Erythroblast (primary cell): ENCODE measurements at places on chromosomes 7 and 10.

DNA sequence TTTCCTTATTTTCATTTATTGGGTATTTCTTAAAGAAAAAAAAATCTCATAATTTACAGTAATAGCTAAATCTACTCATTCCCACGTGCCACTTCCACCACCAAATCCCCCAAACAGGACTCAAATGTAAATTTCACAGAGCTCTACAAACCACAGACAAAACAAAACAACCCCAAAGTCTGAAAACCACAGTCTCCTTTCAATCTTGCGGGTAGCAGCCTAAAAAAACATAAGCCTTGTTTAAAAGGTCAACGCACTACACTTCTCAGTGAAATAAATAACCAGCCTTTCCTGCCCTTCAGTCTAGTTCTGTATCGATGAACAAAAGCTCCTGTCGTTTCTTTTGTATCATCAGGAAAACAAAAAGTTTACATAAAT lies 121.8 kb upstream of the AFAP1L2 start:
- no peak for DNase-seq

GRCh38 chr10:116765648-116766081 lies 23.3 kb upstream of the HSPA12A start:
- peak; percentile 47 for DNase-seq

DNA sequence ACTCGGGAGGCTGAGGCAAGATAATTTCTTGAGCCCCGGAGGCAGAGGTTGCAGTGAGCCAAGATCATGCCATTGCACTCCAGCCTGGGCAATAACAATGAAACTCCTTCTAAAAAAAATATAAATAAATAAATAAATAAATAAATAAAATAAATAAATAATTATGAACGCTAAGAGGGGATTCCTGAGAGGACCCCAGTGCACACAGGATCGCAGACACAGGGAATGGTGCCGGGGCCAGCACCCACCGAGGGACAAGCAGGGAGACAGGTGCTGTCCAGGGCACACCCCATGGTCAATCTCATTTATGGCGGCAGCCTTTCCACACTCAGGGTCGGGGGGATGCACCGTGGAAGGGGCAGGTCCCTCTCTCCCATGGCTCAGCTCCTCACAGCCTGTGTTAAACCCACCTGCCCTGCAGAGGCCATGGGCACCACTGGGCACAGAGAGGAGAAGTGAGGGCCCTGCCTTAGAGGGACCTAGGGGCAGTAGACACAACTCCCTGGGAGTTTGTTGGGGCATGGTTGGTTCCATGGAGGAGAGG lies 2.2 kb upstream of the RAMP3 start:
- no peak for DNase-seq

DNA sequence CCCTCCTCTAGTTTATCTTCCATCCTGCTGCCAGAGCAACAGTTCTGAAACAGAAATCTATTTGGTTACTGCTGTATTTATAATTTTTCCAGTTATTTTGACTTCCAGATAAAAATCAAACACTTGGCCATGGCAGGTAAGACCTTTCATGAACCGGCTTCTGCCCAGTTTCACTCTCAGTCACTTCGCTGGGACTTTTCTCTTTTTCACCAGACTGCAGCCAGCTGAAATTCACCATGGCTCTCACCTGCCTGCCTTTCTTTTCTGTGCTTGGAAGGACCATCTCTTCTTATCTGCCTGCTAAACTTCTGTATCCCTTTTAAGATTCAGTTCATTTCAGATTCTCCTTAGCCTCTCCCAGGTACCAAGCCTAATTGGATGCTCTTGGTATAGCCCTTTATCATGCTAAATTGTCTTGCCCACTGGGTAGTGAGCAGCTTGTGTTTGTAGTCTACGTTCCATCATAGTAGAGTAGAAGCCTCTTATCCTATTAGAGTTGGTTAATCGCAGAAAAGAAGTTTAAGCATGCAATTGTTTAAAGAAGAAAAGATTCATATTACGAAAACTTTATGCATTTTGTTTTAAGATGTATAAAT lies 71.7 kb downstream of the TAF3 start:
- DNase-seq = no peak

GRCh38 chr10:119119400-119119799 lies 15.5 kb downstream of the DENND10 start:
- DNase-seq = no peak

- no peak for DNase-seq
Observed at GRCh38 chr7:43698460-43699255, 30.7 kb downstream of the COA1 start.

DNA sequence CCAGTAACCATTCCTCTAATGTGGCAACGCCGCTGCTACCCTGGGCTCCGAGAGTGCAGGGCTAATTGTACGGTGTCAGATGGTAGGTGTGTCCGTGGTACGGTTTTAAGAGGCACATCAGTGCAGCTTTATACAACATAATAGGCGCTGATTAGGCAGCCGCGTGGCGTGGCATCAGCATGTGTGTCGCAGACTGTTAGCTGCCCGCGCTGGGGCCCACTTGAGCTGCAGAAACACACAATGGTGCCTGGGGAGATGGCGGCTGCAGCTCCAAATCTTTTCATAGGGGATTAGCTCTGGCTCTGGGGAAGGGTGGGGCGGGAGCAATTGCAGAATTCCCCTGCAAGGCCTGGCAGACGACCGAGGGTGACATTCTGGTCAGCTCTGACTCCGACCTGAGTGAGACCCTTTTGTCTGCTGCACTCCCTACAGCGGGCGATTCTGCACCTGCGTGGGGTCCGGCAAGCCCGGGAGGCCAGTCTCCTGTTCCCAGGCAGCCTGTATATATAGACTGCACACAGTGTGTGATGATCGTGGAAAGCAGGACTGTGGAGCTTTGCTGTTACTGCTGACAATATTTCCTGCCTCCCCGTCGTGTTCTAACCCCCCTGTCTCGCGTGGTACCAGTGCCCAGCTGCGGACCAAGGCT lies 722.7 kb upstream of the CELF2 start:
- DNase-seq = no peak

- DNase-seq = no peak
Observed at GRCh38 chr10:93458821-93459257, 23.3 kb downstream of the MYOF start.

DNA sequence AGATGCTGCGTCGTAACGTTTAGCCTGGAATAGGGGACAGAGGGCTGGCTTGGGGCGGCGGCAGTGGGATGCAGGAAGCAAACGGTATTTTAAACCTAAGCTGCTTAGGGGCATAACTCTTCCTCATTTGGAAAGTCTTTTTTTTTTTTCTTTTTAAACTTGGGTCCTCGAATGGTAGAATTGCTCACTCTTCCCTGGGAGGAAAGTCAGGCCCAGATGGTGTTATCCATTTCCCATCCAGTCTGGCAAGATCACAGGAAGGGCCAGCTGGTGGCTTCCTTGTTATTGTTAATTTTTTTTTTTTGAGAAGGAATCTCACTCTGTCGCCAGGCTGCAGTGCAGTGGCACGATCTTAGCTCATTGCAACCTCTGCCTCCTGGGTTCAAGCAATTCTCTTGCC lies 56.6 kb downstream of the TMEM209 start:
- no peak for DNase-seq

DNA sequence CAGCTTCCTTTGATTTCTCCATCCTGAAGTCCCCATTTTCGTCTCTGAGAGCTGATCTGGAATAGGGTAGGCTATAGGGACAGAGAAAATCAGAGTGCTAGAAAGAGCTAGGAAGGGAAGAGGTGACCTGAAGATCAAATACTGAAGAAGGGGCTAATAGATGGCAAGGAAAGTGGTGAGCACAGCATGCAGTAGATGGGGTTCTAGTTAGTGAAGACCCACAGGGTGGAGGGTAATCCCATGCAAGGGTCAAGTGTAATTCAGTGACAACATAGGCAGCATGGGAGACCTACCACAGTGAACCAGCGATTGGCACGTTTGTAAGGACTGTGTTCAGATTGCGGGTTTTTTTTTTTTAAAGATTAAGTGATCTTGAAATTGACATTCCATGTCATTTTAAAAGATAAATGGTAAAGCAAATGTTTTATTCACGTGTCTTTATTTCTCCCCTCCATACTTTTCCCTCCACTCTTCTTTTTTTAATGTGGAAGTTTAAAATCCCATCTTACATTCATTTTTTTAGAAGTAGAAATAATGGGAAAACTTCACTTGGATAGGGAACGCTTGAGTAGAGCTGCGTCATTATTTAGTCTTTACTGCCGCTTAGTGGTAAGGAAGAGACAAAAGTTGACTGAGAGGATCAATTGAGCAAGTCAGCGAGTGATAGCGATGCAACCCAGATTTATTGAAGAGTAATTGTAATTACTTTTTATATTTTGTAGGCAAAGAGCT lies 21.0 kb upstream of the ABI1 start:
- DNase-seq = peak; percentile 71

DNA sequence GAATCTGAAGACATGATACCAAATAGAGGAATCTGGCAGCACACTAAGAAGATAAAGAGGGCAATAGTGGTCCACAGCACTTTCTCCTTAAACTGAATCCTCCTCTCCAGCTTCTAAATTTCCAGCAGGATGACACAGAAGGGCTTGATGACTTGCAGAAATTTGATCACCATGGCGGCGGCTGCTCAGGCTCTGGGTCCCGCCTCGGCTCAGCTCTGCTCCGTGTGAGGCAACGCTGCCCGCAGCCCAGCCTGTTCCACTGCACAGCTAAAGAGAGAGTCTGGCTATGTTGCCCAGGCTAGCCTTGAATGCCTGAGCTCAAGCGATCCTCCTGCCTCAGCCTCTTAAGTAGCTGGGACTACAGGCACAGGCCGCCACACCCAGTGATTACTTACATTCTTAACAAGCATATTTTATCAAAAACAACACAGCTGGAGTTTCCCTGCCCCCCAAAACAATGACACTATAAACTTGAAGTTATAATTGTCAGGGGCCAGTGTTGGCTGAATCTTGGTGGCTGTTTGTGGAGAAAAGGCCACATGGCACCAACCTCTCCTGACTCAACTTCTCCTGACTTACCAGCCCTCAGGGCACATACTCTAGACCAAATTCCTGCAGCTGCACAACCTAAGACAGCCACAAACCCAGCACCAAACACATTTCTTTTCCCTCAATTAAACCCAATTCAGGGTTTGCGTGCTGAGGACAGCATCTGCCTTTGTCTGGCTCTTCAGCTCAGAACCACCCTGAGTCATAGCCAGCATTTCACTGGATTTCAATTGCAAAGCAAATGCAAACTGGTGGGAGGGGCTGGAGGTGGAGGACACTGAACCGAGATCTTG lies 11.6 kb upstream of the TNPO3 start:
- peak; percentile 61 for DNase-seq

- DNase-seq = peak; percentile 93
Observed at GRCh38 chr10:87861566-87861952, 1.8 kb downstream of the KLLN start.

DNA sequence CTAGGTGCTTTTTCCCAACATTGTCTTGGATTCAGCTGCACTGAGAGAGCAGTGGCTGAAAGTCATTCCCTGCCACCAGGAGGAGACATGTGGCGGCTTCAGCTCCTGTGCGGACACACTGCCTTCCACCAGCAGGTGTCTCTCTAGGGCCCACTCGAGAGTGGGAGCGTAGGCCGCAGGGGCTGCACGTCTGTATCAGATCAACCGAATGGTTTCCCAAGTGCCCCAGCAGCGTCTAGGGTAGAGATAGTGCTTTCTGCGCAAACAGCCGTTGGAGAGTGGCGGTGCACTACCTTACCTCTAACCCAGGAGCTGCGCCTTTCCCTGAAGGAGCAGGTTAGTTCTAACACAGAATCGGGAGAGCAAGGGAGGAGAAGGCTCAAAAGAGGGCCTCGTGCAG lies 31.7 kb downstream of the PAPOLB start:
- DNase-seq = peak; percentile 80

DNA sequence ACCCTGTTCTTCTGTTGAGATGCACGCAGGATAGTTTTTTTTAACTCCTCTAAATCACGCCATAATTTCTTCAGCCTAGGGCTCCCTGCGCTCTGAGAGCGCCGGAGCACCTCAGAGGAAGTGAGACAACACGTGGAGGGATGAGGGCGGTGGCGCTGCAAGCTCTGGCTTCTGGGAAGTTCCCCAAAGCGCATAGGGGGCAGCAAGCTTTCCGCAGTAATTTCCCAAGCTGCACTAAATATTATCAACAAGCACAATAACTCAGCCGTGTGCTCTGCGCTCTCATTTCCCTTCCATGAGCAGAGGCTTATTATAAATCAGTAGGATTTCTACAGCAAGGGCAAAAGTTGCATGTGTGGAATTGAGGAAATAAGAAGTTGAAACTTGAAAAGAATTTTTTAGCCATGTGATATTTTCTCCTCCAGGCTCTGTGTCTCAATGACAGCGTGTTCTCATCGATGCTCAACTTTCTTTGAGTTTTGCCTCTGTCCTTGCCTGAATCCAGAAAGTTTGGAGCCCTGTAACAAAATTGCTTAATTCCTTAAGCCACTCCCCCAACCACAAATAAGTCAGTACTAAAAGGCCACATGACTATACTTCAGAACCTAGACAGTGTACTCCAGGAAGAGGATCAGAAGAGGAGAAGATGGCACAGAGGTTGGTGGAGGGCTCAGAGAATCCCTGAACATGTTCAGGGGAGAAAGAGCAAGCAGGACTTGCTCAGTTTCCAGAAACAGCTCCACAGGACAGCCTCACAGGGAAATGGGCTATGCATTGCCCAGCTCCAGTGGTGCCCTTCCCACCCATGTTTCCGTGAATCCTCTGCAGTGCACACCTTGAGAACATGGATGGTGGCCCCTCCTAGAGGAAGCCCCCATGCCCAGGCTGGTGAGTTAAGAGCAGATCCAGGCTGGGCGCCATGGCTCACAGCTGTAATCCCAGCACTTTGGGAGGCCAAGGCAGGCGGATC lies 221.5 kb upstream of the GHITM start:
- no peak for DNase-seq

DNA sequence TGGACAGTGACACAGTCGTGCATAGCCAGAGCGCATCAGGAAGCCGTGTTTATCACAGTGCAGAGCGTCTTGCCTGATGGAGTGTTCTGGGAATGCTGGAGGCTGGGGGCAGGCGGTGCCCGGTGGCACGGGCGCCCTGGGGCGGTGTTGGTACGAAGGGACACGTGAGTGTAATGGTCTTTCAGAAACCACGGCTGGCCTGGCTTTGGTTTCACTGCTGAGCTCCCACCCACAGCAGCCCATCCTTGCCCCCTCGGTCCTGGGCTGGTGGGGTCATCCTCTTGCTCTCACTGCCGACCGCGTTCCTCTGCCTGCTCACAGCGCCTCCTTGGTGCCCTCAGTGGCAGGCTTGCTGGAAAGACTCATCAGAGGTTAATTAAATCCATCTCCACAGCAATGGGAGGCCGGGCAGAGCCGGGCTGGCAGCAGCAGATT lies 50.6 kb downstream of the NKX6-2 start:
- DNase-seq = no peak

- no peak for DNase-seq
Observed at GRCh38 chr10:102675666-102676533, 31.6 kb downstream of the TRIM8 start.

- DNase-seq = no peak
Observed at GRCh38 chr7:70647801-70648498, 484.0 kb upstream of the GALNT17 start.

GRCh38 chr10:124521429-124521871 lies 59.8 kb downstream of the LHPP start:
- DNase-seq = no peak

GRCh38 chr7:102106625-102107024 lies 180.0 kb upstream of the SH2B2 start:
- DNase-seq = no peak

- DNase-seq = peak; percentile 15
Observed at GRCh38 chr7:122886357-122887081, at the start of gene CADPS2. Gene CADPS2 (minus strand): TSS chr7:122886460. CDS start chr7:122886337, 123 bp downstream.

GRCh38 chr10:92756201-92757065 lies 66.7 kb downstream of the HHEX start:
- peak; percentile 90 for DNase-seq
